ENCODE measurements at places on chromosomes 11 and 22.

DNA sequence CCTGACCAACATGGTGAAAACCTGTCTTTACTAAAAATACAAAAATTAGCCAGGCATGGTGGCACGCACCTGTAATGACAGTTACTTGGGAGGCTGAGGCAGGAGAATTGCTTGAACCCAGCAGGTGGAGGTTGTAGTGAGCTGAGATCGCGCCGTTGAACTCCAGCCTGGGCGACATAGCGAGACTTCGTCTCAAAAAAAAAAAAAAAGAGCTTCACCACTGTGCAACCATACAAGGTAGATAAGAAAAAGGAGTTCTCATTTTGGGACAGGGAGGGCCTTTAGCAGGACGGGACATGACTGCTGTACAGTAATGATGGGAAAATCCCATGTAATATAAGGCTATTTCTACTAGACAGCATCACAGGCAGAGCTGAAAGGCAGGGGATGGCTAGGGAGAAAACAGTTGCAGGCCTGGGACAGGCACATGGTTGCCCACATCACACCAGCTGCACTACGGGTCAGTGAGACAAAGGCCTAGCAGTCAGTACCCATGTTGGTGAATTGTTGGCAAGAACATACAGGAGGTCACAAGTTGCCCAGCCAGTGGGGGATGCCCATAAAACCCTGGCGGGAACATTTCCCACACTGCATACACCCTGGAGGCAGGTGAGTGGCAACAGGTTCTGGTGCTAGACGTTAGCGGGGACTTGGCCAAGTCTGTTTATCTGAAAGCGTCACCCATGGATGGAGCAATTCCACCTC, 5.4 kb downstream of the TANGO2 start:
- DNase-seq = no peak

GRCh38 chr11:64542172-64543125, 48.6 kb upstream of the SLC22A12 start:
- no peak for DNase-seq

- no peak for DNase-seq
These were observed 1282.9 kb downstream of the TBC1D22A start for GRCh38 chr22:48045369-48045768.

DNA sequence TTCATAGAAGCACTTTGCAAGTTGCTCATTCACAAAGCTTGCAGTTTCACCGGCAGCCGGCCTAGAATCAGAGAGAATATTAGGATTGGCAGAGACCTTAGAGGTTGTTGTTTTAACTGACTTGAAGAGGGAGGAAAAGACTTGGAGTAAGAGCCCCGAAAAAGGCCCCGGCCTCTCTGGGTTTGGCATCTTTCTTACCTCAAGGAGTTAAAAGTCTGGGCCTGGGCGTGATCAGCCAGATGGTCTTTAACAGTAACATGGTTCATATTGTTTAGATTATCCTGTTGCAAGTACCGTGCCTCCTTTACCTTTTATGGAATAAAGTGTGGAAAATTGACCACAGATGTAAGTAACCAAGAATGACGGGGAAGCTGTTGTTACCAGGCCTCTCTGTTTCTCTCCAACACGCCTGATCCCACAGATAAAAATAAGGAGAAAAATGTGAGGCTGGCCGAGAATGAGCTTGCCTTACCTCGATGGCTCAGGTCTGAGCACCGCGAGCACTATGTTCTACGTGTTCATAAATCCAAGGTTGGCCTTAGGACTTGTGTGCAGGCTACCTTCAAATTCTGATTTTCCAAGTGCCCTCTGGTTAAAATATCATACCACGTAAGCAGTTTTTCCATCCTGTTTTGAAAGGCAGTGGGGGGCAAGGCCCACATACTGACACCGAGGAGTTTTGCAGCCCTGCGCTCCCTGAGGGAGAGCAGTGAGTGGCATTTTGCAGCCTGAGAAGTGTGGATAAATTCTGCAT, 56.4 kb downstream of the PARVA start:
- DNase-seq = no peak

GRCh38 chr11:12074529-12075195, 35.7 kb upstream of the MICAL2 start:
- no peak for DNase-seq
